ENCODE measurements at places on chromosomes 12 and 14.
A peak's percentile ranks its signal among the peaks of the same experiment; 100 is the strongest.

DNA sequence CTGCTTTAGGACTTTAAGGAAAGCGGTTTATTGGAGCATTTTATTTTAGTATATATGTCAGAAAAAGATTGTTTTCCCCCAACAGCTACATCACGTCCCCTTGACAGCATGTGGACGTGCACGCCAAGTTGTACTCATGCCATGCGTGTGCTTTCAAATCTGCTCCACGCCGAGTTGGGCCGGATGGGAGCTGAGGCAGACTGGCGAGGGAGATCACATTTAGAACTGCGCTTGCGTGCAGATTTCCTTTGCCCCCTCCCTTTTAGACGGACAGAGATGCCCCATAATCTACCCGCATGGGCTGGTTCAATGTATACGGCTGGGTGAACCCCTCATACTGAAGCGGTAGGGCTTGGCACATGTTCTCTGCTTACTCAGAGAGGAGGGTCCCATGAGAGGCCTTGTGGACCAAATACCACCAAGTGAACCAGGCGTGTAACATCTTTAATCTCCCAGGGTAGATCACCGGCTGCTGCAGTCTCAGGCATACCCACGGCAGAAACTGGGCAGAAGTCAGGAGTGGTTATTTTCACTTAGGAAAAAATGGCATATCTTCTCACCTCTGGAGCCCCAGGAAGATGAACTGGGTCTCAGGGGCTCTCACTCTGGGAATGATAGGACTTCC lies 92.1 kb downstream of the ESR2 start:
- DNase-seq = no peak

GRCh38 chr14:68652433-68652690 lies 140.5 kb downstream of the ZFP36L1 start:
- no peak for DNase-seq

DNA sequence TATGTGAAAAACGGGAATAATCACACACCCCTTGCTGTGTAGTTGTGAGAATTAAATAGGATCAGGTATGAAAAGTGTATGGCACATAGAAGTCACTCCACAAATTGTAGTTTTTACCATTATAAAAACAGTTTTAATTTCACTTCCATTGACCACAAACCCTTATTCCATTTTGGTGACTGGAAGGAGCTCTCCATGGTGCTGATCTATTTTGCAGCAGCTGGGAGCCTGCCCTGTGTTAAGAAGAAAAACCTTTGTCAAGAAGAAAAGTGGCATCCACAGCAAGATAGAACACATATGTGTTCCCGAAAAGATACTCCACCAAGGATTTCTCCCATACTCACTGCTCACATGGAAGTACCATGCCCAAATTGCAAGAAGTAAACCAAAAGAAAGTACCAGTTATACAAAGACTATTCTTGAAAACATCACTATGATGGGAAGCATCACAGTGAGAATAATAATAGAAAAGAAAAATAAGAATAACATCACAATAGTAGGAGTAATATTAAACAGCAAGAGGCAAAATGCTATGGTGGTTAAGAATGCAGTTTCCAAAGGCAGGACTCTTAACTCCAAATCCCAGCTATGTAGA lies 58.7 kb downstream of the TUNAR start:
- no peak for DNase-seq

DNA sequence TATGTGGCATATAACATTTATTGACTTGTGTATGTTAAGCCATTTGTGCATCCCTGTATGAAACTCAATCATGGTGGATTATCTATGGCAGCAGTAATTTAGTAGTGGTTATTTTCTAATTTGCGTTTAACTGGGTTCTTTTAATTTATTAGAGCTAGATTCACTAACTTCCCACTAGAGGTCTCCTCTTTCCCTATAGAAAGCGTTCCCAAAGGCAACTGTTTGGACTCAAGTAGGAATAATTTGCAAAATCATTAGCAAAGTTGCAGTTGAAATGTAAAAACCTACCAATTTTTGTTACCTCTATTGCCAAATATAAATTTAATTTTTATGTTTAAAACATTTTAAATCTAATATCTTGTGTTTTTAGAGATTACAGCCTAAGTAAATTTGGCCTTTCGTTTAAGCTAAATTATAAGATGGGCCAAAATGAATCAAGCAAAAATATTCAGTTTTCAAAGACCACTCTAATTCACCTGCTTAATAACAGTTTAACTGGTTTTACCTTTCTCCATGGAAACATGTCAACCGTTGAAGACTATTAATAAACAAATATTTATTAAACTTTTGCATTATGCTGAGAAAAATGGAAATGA lies 6.0 kb downstream of the DMAC2L start:
- no peak for DNase-seq

GRCh38 chr14:100108042-100108825 lies 43.0 kb downstream of the EVL start:
- DNase-seq = peak; percentile 73

- no peak for DNase-seq
Measured at GRCh38 chr12:46153268-46153872, 115.5 kb downstream of the SLC38A1 start.

GRCh38 chr12:89949457-89950195 lies 241.0 kb upstream of the ATP2B1 start:
- peak; percentile 84 for DNase-seq

GRCh38 chr14:101105045-101105444 lies 201.5 kb upstream of the RTL1 start:
- no peak for DNase-seq

DNA sequence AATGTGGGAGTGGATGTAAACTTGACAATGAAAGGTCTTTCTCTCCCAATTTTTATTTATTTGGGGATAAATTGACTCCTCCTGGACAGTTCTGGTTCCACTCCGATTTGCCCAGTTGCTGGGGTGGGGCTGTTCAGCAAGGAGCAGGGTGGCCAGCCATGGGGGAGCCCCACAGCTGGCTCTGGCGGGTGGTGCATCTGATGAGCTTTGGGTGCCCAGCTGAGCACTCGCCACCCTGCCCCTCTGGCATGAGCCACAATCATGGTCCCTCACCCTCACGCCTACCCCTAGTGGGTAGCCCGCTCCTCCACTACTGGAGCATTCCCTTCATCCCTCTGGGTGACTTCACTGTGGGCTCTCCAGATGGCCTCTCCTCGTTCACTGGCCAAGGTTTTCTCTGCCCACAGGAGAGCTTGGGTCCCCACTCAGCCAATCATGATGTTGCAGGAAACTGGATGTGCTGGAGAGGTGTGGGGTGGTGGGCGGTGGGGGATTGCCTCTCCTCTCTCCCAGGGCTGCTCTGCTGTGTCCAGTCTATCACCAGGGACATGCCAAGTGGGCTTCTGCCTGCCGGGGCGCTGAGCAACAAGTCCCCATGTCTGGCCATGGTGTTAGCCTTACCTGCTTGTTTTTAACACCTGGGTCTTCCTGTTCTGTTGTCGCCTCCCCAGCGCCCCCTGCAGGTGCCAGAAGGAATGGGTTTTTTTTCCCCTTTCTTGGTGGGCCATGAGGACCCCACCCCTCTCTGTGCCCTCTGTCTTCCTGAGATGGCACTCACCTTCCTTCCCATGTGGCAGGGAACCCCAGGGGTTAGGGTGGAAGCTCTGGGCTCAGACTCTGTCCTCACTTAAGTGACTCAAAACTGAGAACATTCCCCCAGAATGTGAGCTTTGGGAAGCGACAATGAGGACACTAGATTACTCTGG lies 3.4 kb downstream of the CYP46A1 start:
- no peak for DNase-seq

GRCh38 chr12:31650918-31651317 lies 8.6 kb upstream of the ETFBKMT start:
- DNase-seq = no peak

DNA sequence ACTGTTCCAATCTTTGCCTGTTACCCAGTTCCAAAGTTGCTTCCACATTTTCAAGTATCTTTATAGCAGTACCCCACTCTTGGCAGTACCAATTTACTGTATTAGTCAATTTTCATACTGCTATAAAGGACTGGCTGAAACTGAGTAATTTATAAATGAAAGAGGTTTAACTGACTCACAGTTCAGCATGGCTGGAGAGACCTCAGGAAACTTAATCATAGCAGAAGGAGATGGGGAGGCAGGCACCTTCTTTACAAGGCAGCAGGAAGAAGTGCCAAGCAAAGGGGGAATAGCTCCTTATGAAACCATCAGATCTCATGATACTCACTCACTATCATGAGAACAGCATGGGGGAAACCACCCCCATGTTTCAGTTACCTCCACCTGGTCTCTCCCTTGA lies 215.0 kb downstream of the SNAPC1 start:
- no peak for DNase-seq

DNA sequence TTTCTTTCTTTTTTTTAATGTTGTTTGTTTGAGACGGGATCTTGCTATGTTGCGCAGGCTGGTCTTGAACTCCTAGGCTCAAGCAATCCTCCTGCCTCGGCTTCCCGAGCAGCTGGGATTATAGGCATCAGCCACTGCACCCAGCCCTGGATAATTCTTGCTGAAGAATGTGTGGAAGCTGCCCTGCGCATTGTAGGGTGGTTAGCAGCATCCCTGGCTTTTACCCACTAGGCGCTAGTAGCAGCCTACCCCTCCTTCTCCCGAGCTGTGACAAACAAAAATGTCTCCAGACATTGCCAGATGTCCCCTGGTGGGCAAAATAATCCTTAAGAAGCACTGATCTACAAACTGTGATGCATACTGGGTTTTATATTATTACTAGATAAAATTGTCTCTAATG lies 6.6 kb downstream of the DCAF4 start:
- DNase-seq = no peak

DNA sequence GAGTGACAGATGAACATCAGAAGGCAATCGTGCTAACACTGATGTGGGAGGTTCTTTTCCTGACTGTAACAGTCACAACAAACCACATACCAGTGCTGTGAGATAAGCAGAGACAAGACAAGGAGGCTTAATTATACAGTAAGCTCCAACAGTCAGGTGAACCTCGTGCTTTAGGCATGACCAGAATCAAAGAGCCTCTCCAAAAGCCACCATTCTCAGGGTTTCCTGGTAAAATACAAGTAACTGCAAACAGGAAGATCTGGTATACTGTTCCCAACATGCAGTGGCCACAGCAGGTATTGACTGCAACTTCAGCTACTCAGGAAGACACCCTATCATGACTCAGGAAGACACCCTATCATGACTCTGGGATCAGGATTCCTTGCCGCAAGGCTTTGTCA lies 47.3 kb upstream of the GTF2A1 start:
- no peak for DNase-seq

- peak; percentile 75 for DNase-seq
Measured at GRCh38 chr12:127238107-127238506, 1028.9 kb upstream of the TMEM132C start.

- no peak for DNase-seq
Measured at GRCh38 chr12:128365651-128366231, 98.8 kb downstream of the TMEM132C start.

GRCh38 chr12:55915482-55915859 lies 12.2 kb downstream of the PYM1 start:
- no peak for DNase-seq

DNA sequence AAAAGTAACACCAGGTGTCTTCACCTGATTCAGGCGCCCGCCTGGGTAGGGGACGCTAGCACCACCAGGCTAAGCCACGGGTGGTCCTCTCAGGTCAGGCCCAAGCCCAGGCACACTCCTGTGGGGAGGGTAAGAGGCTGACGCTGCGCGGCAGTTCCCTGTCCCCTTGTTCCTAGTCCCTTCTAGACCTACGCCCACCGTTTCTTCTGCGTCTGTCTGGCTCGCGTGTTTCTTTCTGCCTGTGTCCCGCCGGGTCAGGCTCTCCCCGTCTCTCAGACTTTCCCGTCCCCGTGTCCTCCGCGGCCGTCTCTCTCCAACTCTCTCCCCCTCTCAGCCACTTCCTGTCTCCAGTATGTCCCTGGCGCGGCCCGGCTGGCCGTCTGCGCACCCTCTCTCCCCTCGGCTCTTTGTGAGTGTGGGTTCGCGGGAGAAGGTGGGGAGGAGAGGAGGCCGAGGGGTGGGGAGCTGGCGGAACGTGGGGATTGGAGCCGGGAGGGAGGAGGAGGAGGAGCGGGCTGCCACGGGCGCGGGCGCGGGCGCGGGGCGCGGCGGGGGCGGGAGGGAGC lies 3.1 kb upstream of the TNS2 start:
- DNase-seq = peak; percentile 19

GRCh38 chr12:18340186-18340585 lies 78.9 kb downstream of the PIK3C2G start:
- DNase-seq = no peak

DNA sequence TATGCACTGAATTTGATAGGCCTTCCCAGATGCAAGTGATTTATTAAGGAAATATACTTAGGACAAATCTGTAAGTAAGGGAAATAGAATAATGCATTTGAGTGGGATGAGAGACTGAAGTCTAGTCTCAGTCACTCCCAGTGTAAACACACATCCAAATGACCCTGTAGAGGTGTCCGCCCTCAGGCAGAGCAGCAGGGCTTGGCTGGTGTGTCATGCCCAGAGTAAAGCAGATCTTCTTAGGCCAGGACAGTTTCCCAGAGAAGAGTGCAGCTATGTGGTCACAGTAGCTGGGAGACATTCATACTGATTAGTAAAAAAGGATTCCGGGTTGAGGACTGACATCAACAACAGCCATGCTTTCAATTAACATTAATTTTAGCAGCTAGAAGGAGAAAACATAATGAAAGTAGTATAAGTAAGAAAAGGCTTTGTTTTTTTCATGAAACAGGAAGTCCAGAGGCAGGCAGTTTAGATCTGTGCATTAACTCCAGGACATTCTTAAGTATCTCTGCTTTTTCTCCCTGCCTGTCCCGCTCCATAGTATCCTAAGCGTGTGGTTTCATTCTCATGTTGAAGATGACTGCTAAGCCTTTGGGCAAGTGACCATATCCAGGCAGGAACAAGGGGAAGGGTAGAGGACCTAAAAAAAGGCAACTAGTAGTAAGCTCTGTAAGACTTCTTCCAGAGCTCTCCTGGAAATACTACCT lies 35.7 kb downstream of the CNTN1 start:
- no peak for DNase-seq

- no peak for DNase-seq
Measured at GRCh38 chr14:102625564-102626296, 33.3 kb downstream of the RCOR1 start.

DNA sequence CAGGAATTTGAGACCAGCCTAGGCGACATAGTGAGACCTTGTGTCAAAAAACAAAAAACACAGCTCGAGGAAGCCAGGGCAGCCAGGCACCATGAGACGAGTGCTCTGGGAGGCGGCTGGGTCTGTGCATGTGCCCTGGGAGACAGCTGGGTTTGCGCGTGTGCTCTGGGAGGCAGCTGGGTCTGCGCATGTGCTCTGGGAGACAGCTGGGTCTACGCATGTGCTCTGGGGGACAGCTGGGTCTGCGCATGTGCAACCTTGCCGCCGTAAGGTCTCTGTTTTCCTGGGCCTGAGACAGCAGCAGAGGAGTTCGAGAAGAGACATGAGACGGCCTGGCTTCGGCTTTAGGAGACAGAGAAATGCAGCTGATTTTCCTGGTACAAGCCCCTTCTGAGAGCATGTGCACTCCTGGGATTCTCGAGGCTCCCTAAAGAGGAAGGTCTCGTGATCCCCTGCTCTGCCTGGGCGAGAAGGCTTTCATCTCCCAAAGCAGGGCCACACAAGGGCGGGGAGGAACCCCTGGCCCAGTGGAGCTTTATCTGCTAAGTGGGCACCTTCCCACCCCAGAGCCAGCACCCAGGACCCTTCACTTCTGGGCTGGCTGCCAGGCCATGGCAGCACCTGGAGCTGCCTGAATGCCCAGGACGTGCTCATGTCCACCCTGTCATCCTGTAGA lies 3.5 kb upstream of the BDKRB1 start:
- no peak for DNase-seq

GRCh38 chr12:103901518-103902173 lies 28.6 kb upstream of the HSP90B1 start:
- DNase-seq = no peak
